ENCODE measurements at places on chromosomes 2 and 18.

DNA sequence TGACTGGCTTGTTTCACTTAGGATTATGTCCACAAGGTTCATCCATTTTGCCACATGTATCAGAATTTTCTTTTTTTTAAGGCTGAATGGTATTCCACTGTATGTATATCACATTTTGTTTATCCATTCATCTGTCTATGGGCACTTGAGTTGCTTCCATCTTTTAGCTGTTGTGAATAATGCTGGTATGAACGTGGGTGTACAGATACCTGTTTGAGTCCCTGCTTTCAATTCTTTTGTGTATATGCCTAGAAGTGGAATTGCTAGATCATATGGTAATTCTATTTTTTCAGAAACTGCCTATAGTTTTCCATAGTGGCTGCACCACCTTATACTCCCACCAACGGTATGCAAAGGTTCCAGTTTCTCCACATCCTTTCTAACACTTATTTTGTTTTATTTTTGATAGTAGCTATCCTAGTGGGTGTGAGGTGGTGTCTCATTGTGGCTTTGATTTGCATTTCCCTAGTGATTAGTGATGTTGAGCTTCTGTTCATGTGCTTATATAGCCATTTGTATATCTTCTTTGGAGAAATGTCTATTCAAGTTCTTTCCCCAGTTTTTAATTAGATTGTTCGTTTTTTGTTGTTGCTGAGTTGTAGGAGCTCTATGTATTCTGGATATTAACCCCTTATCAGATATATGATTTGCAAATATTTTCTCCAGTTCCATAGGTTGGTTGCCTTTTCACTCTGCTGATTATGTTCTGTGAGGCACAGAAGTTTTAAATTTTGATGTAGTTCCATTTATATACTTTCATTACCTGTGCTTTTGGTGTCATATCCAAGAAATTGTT, 40.7 kb downstream of the TTC39C start:
- DNase-seq: no peak

GRCh38 chr2:118388771-118389170, 300.5 kb downstream of the INSIG2 start:
- no peak for DNase-seq

- DNase-seq: no peak
These were observed 53.4 kb downstream of the THADA start for GRCh38 chr2:43542285-43542933.

GRCh38 chr18:6543330-6543908, 128.7 kb upstream of the L3MBTL4 start:
- no peak for DNase-seq

DNA sequence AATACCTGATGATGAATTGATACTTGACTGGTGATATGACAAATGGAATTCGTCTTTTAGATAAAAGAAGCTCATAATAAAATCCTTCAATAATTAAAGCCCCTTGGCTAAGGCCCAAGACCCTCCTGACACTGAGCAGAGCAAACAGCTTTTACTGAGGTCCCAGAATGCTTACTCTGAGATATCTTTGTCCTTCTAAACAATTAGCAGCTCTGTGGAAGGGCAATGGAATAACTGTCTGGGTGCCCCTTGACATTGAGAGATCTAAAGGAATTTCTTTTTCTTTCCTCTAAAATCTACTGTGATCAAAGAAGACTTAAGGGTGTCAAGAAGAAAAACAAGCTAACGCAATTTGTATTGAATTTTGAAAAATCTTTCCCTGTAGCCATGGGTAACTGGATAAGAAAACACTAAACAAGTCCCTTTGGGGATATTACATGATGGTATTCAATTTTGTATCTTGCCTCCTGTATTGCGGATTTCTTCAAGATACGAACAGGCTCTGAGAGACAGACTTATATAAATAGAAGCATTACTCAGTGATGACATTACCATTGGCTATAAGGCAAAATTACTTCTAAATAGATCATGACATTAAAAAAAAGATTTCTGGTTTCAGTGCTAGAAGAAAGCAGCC, 128.8 kb downstream of the MREG start:
- DNase-seq: no peak

GRCh38 chr18:24731158-24731557, 270.7 kb downstream of the HRH4 start:
- no peak for DNase-seq

DNA sequence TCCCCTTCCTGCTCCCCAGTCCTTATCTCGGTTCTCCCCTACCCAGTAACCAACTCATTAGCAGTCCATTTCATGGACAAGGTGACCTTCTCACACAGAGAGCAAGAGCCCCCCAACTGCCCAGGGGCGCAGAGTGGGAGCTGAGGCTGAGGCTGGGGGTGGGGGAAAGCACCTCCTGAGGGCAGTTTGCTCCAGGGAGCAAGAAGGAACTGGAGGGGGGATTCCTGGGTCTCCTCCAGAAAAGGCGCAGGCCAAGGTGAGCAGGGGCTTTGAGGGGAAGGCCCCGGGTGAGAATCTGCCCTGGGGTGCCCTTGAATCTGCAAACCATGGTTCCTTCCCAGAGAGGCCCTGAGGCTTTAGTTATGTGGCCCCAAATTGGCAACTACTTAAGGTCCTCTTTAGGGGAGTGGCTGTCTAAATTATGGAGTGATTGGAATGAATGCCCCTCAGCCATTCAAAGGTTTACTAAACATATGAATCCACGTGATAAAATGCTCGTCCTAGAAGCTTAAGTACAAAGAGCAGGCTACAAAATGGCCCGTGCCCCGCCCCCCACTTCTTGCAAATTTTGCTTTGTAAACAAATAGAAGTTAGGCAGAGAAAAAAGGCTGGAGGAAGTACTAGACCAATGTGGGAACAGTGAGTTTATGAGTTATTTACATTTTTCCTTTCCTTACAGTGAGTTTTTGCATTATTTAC, 123.5 kb upstream of the HS6ST1 start:
- no peak for DNase-seq

DNA sequence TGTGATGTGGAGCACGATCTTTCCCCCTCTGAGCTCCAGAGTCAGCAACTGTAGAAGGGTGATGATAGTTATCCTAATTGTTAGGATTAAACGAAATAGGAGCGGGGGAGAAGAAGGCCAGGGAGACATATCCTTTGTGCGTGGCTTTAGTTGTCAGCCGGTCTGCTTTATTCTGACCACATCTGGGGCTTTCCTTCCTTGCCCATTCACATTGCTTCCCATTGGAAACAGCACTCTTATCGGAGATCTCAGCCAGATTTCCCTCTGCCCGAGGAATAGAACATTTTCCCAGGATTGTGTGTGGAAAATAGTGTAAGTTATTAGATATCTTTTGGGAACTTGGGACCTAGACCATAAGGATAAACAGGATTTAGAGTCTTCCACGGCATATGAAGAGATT, 1.5 kb downstream of the RALB start:
- no peak for DNase-seq

- DNase-seq: no peak
These were observed 52.4 kb upstream of the ATP8B1 start for GRCh38 chr18:57855551-57855950.

DNA sequence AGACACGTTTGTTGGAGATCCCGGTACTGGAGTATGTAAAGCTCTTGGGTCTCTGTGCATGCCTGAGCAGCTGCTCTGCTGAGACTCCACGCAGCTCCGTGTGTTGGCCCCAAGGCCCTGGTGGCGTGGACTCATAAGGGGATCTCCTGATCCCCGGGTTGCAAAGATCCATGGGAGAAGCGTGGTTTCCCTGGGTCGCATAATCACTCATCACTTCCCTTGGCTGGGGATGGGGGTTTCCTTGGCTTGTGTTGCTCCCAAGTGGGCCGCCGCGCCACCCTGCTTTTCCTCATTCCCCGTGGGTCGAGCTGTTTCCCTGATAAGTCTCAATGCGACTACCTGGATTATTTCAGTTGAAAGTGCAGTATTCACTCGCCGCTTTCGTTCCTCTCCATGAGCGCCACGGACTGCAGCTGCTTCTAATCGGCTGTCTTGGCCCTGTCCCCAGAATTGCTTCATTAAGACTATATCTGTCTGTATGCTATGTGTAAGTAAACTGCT, 76.0 kb downstream of the EPC2 start:
- DNase-seq: no peak

DNA sequence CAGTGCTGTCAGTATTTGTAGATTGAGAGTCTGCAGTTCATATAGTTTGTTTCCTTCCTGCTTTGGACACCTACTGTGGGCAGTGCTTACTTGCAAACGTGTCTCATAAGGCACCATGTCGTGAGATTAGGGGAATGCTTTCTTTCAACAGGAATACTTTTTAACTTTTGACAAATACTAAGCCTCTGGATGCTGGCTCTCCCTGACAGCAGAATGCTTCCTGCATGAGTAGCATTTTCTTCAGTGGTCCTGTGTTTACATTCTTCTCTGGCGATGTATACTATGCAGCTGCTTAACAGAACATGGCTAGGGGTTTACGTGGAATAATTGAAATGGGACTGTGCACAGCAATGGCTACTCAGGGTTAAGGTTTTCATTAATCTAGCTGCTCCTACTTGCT, 807.5 kb downstream of the MBD2 start:
- DNase-seq: no peak

DNA sequence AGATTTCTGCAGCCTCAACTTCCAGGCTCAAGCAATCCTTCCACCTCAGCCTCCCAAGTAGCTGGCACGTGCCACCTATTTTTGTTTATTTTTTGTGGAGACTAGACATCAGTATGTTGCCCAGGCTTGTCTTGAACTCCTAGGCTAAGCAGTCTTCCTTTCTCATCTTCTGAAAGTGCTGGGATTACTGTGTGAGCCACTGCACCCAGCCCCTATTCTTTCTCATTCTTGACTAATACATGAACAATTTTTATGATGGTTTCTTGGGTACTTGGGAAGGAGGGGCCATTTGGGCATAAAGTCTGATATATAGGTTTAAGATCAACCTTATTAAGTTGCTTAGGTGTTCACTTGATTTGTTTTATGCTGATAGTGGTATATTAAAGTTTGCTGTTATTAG, 26.2 kb downstream of the EPC2 start:
- no peak for DNase-seq

GRCh38 chr2:174903264-174903556, 102.0 kb downstream of the CHN1 start:
- DNase-seq: no peak

GRCh38 chr2:72781480-72781879, 44.4 kb downstream of the EXOC6B start:
- no peak for DNase-seq

DNA sequence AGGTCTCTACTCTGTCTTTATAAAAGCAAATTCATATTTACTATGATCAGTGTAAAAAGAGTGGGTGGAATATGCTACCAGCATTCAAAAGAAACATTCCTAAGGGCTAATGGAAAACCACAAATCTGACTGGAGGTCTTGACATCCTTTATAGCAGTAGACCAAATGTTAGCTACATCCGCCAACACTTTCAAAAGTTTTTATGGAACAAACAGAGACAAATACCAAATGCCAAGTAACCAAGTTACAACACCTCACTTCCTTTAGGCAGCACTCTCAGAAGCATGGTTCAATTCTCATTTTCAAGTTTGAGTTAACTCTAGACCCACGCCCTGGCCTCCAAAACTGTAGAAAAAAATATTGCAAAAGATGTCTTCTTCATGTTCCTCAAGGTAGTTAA, 78.3 kb upstream of the SETBP1 start:
- DNase-seq: no peak

GRCh38 chr18:48639772-48640432, 101.1 kb downstream of the CTIF start:
- no peak for DNase-seq

DNA sequence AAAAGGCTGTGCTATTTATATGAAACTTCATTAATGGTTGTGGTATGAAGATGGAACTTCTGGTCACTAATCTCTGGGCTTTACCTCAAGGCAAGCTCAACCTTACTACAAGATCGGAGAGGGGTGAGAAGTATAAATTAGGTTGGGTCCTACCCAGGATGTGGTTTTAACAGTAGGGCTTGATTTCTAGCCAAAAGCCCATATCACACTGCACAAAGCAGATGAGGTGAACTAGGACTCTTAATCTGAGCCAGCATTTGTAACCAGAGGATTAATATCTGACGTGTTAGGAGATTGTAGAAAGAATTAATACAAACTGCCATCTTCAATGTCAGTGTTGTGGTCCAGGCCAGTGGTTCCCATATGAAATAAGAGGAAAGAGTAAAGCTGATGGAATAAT, 86.4 kb upstream of the RGPD4 start:
- no peak for DNase-seq

DNA sequence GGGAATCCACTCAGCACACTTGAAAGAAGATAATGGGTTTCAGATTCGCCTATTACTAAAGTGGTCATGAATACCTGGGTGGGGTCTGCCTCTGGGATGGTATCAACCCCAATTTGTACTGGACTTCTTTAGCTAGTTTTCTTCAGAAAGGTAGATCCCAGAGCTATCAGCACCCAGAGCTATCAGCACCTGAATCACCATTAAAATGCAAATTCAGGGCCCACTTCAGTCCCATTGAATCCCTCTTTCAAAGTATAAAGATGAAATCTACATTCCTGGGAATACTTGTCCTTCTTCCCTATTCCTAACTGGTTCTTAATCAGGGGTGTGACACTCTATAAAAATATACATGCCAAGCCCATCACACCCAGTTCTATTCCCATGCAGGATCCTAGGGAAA, 914.3 kb downstream of the DCC start:
- no peak for DNase-seq

DNA sequence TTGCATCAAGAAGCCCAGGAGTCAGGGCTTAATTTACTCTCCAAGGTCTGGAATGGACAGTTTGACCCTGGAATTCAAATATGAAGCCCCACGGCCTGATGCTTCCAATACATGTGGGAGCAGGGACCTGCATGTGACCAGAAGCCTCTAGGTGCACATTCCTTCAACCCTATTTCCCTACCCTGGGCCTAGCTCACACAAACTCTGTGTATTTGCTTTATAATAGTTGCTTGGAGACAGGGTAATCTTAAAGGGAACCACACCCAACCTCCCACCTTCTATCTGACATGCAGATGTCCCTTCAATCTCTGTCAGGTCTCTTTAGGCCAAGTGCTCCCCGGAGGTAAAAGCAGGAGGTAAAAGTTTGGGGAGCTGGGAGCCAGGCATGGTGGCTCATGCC, 55.4 kb upstream of the PPP1CB start:
- DNase-seq: no peak

DNA sequence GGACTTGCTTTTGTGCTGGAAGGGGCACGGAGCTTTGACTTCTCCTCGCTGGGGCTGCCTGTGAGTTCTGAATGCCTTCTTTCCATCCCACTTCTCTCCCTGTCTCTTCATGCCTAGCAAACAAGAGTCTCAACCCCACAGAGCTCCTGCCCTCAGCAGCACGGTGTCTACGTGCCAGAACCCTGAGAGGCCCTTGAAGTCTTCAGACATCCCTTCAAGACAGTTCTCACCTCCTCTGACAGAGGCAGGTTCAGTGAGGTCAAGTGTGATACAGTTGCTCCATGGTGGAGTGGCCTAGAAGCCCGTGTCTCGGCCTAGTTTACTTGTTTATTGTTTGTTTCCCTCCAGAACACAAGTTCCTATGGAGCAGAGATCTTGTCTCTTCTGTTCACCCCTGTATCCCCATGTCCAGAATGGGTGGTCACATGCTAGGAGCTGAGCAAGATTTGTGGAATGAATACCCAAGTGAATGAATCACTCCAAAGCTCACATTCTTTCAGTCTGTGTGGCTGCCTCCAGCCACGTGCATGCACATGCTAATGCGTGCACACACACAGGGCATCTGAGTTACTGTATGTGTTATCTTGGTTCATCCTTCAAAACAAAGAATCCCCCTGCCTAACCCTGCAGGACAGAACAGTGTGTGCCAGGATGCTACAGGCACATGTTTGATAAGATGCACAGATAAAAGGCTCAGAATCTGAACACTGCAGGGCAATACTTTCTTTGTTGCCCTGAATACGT, 391.6 kb downstream of the NBAS start:
- no peak for DNase-seq

- DNase-seq: no peak
These were observed 166.0 kb upstream of the PIK3C3 start for GRCh38 chr18:41789001-41789400.

Data from activated CD4-positive, CD25-positive, alpha-beta regulatory T cell treated with anti-CD3 and anti-CD28 coated beads, Interleukin-2, amount 50 U/mL, for 72 hours (primary cell).